ENCODE measurements at places on chromosomes 4 and X. TPM values are rescaled to one million over a fixed set of nuclear protein-coding genes. Genes with fewer than 3 reads are reported as not detected.

DNA sequence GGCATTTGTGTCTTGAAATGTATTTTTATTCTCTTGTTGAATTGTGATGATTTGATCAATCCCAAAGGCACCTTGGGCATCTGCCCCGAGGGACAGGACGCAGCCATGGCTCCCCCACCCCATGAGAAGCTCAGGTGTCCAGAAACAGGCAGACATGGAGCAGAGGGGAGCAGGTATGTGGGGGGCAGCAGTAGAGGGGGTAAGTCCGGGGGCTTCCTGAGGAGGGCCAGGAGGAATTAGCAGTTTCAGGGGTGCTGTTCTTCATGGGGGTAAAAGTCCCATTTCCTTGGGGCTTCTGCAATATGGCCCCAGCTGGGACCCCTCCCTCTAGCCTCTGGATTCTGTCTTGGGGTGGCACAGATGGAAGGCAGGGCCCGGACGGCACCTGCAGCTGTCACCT is 67.0 kb upstream of the HMX1 start:
- DNase-seq, result no peak

GRCh38 chrX:80223982-80224579 is 196.2 kb upstream of the TENT5D start:
- no peak for DNase-seq

The PRAF2 gene
- polyA plus RNA-seq, result 24.6 TPM

DNA sequence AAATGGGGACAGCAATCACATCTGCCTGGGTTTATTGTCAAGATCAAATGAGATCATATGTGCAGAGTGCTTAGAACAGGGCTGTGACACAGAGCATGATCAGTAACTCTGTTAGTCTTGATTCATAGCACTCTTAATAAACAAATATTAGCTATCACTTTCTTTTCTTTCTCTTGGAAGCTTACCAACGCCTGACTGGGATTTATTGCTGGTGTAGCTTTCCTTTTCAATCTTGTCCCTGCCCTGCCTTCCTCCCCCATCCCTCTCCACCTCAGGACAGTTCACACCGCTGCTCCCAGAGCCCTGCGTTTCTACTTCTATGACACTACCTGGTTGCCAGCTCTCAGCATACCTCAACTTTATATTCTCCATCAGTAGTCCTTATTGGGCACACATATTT is 120.7 kb downstream of the LDB2 start:
- DNase-seq, result no peak

The ADAMTS3 gene
- 1.1 TPM for polyA plus RNA-seq

- no peak for DNase-seq
These were observed 27.3 kb downstream of the CXorf58 start for GRCh38 chrX:23935106-23935505.

- no peak for DNase-seq
These were observed 3.6 kb downstream of the CASP6 start for GRCh38 chr4:109699553-109700225.

The MBNL3 gene
- polyA plus RNA-seq, result 2.9 TPM

The CLDN2 gene
- polyA plus RNA-seq, result 0.05 TPM

DNA sequence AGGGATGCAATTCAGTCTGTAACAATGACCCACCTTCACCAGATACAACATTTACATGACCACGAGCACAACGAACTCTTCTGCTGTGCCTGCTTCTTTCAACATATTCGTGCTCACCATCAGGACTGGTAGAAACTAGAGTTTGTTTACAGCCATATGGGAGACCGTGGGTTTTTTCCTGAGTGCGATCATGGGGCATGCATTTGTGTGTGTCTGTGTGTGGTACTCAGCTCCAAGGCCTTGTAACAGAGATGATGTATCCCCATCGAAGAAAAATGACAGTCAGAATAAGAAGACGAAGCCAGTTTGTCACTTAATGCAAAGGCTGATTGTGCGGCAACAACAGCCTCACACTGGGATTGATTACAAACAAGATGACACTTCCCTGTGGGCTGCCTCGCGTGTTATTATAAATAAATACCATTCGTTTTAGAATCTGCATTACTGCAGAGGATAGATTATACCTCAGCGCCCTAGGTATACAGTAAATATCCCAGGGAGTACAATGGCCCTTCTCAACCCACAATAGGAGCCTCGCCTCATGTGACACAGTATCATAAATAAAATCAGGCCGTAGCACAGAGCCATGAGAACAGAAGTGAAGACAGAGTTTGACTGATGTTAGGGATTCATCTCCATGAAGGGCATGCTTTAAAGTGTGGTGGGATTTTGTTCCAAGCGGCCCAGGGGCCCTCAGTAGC is 97.3 kb upstream of the NOCT start:
- no peak for DNase-seq

DNA sequence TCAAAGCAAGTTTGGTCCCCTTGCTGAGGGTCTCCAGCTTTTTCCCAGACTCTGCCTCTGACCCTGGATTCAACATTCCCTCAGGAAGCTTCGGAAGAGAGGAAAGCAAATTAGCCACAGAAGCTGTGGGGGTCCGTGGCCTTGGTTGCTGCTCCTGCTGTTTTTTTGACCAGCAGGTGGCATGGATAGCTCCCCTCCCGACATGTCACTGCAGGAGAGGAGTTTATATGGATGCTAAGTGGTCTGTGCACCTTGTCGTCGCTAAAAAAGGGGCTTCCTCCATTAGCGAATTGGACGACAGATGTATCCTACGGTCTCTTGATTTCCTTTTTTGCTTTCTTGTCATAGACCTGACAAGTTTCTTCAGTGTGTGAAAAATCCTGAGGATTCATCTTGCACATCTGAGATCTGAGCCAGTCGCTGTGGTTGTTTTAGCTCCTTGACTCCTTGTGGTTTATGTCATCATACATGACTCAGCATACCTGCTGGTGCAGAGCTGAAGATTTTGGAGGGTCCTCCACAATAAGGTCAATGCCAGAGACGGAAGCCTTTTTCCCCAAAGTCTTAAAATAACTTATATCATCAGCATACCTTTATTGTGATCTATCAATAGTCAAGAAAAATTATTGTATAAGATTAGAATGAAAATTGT is 70.2 kb downstream of the CD38 start:
- no peak for DNase-seq

- DNase-seq, result peak; percentile 11
These were observed 722 bp downstream of the SLC10A7 start for GRCh38 chr4:146520896-146521540.

GRCh38 chr4:157220371-157220881 is at the start of gene GRIA2:
Gene GRIA2, plus strand, starts transcription at chr4:157220728. Its CDS starts 315 bp downstream, at chr4:157221043.
- DNase-seq, result peak; percentile 78

DNA sequence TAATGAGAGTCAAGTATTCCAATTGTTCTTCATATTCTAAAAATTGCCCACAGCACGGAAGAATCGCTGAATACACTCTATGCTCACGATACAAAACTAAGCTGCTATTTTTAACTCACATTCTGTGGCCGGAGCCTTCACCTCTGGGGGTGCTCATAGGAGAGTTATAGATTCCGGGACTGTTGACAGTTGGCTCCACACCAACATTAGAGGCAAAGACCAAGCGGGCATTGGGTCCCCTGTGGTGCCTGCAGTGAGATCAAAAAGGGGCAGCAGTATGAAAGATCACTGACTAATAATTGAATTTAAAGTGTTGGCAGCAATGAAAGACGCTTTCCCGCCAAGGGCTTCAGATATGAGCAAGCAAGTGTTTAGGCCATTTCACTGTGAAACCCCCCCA is 146.0 kb downstream of the TMEM144 start:
- no peak for DNase-seq

DNA sequence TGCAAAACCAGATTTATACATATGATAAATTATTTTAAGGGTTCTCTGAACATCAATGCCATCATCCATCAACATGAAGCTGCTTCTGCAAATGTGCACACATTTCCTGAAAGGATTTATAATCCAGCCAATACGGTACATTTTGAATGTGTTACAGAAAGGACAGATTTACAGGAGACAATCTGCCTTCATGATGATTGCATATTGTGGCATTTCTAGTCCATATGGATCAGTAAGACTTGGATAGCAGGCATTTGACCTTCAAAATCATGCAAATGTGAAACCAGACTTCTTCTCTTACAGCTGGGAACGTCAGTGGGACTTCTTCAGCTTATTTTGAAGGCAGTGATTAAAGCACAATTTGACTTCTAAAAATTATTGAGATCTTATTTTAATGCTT is 217.3 kb upstream of the GK2 start:
- no peak for DNase-seq

- DNase-seq, result no peak
These were observed 1.0 kb downstream of the POF1B start for GRCh38 chrX:85378461-85378860.

- DNase-seq, result no peak
These were observed 325.2 kb downstream of the NR3C2 start for GRCh38 chr4:148116969-148117368.

DNA sequence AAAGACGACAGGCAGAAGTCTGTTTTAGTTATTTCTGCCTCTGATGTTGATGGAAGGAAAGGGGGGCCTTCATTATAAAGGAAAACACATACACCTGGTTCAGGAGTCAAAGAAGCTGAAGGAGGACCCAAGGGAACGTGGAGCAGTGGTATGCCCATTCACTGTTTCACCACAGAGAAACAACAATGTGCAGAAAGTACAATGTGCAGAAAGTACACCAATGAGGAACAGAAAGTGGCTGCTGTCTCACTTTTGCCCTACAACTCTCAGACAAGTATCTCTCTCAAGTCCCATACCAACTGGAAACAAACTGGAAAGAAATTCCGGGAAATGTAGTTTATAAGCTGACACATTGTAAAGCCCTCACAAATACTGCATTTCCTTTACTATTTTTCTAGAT is 564.5 kb downstream of the TRAM1L1 start:
- DNase-seq, result no peak

GRCh38 chrX:120401301-120401700 is 39.4 kb downstream of the ATP1B4 start:
- DNase-seq, result no peak

GRCh38 chr4:174047363-174047762 is 236.1 kb downstream of the FBXO8 start:
- DNase-seq, result no peak

DNA sequence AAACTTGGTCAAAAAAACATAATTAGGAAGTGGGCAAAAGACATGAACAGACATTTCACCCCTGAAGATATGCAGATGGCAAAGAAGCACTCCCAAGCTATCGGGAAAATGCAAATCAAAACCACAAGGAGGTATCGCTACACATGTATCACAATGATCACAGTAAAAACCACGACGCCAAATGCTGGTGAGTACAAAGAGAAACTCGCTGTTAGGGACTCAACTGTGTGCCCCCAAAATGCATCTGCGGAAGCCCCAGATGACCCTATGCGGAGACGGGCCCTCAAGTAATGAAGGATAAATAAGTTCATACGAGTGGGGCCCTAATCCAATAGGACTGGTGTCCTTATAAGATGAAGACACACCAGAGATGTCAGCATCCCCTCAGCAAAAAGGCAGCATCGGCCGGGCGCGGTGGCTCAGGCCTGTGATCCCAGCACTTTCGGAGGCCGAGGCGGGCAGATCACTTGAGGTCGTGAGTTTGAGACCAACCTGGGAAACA is 10.2 kb downstream of the GAK start:
- DNase-seq, result no peak

GRCh38 chr4:147513091-147513490 is 32.2 kb downstream of the EDNRA start:
- DNase-seq, result no peak

The NDNF gene
- 2.8 TPM for polyA plus RNA-seq

DNA sequence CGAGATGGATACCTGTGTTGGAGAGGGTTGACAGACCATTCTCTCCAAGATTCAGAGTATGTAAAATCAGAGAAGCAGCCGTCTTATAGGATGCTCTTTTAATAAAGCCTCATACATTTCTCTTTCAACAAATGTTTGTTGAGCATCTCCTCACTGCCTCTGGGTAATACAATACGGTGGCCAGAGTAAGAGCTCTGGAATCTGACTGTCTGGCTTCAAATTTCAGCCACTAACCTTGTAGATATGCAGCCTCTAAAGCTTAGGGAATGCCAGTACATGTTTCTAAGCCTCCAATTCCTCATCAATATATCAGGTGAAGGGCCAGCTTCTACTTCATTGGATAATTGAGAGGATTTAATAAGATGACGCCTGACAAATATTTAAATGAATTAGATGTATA is 61.3 kb downstream of the CLNK start:
- DNase-seq, result no peak

- no peak for DNase-seq
These were observed 9.3 kb upstream of the SAT1 start for GRCh38 chrX:23773601-23774175.

GRCh38 chr4:20512985-20513384 is 187.3 kb upstream of the PACRGL start:
- DNase-seq, result no peak

DNA sequence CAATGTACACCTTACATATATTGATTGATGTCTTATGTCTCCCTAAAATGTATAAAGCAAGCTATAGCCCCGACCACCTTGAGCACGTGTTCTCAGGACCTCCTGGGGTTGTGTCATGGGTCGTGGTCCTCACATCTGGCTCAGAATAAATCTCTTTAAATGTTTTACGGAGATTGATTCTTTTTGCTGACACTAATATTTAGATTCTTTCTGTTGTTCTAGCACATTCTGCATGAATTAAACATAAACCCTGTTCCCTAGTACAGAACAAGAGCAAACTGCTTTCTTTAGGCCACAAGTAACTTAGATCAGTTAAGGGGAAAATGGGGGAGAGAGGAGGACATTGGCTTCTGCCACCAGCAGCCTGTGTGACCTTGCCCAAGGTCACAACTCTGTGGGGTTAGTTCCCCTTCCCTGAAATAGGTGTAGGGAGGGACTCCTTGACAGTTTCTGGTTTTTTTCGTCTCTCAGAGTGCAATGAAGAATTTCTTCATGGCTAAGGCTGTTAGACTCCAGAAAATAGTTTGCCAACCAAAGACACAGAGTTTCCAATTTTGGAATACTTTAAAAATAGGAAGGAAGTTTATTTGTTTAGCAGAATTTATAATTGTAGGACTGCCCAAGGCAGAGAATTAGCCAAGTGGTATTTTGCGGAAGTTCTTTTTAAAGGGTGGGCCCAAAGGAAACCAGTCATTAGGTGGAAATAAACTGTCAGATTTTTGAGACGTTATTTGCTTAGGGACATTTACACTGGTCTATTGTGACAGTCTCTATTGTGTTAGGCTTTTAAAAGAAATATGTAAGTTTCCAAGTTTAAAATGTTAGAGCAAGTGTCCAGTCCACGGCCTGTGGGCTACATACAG is 29.4 kb downstream of the PTTG2 start:
- DNase-seq, result no peak

GRCh38 chr4:3351997-3352396 is 59.2 kb downstream of the RGS12 start:
- DNase-seq, result no peak

GRCh38 chrX:153460826-153461225 is 9.6 kb downstream of the HAUS7 start:
- DNase-seq, result no peak

DNA sequence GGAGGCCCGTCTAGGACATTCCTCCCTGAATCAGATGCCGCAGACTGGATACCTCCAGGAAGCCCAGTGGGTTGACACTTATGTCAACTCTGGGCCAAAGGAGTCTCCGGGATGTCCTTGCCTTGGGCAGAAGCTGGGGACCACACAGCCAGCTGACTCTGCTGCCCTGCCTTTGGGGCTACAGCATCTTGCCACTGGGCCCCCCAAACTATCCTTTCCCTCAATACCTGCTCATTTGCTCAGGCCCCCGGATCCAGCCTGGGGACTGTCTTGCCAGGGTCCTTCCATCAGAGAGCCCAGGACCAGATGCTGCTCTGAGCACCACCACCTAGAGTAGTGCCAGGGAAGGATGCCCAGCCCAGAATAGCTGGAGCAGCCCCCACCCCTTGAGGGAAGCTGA is 19.0 kb downstream of the RAB33A start:
- DNase-seq, result no peak
